Activated CD4-positive, alpha-beta memory T cell treated with anti-CD3 and anti-CD28 coated beads, Interleukin-2, amount 10 ng/mL, durations not matched to agents 7 days and 5 days (primary cell): ENCODE measurements at places on chromosomes 1 and 21.
A peak's percentile ranks its signal among the peaks of the same experiment; 100 is the strongest.

DNA sequence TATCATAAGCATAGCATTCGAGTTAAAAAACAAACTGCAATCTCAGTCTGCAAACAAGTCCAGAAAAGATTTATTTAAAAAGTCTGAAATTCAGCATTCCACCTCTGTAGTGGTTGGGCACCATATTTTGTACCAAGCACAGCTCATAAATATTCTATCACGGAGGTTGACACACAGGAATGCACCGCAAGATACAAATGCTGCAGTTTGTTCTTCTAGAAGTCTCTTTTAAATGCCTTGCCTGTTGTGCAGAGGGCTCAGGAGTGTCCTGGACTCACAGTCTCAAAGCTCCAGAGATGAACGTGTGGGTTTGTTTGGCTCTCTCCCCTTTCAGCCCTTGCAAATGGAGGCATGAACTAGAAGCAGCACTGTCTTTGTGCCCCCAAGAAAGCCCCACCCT lies 212.4 kb upstream of the USP24 start:
- DNase-seq = no peak

DNA sequence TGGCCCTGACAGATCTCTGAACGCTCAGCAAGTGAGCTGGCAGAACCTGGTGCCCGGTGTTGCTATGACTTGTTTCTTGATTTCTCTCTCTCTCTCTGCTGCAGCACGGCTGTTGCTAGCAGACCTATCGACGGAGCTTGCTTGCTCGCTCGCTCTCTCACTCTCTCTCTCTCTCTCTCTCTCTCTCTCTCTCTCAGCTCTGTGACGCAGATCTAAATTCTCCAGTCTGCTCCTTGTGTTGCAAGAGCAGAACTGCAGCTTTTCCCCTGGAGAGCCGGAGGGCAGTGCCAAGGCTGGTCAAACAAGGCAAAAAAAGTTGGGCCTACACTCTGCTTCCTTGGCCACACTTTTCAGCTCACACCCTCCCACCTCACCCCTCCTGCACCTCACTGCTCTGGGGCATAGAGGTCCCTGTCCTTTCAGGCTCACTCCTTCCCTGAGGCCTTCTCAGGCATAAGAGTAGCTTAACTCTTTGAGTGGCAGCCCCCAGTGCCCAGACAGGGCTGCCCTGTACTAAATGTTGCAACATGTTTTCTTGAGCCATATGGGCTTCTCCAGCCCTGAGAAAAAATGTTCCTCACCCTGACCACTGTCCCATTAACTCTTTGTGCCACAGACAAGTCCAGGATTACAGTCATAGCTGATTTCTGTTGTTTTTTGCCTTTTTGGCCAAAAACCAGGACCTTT lies 72.2 kb downstream of the CD46 start:
- DNase-seq = peak; percentile 80

DNA sequence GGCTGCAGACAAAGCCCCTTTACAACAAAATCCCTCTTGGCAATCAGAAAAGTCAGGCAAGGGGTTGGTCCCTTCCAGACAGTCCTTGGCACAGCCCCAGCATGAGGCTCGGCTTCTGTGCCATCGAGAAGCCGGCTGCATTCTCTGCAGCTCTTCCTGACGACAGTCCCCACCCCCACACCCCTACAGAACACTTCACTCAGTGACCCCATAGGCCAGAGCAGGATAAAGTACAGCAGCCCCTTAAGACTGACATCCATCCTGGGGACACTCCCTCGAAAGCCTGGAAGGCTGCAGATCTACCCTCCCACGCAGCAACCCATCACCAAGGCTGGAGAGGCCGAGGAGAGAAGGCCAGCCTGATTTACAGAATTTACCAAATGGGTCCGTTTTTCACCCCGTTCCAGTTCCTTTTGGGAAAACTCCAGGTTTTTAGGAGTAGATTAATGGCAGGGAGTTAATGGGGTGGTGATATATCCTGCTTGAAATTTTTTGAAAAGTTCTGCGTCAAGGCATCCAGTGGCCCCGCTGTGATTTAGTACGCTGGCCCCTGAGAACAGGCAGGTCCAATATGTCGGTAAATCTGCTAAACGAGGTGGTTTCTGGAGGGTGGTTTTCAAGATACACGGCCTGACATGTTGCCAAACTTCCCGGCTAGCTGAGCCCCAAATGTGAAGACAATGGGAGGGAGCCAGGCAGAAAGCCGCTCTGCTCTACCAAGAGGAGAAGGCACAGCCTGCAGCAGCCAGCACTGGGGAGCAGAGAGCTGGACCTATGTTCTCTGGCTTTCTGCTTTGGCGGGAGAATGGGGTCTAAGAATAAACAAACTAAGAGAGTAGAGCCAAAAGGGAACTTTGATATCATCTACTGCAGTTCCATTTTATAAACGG lies 81.7 kb downstream of the SSBP3 start:
- no peak for DNase-seq

GRCh38 chr1:180720753-180721152 lies 88.9 kb downstream of the XPR1 start:
- DNase-seq = no peak

GRCh38 chr1:148310807-148311206 lies 158.7 kb upstream of the NBPF11 start:
- DNase-seq = no peak

DNA sequence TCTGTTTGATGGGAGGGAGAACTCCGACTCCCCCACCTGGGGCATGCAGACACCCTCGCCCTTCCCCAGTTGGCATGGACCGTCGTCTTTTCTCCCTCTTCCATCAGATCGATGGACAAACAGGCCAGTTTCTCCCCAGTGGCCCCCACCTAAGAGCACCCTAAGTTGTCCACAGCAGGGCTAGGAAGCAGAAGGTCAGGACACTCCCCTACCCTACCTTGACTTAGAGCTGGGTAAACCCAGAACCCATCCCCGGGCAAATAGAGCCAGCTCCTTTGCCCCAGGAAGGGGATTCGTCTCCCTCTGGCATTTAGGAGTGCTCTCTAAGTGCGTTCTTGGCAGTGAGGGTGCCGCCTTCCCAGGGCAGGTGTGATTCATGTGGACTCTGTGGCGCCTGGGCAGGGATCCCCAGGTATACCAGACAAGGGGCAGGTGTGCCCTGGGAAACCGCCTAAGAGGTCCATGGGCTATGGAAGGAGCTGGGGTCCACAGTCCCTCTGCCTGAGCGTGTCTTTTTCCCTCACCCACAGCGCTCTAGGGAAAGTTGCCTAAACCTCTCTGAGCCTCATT lies 2.7 kb upstream of the RUNX3 start:
- no peak for DNase-seq

GRCh38 chr1:183058851-183059502 lies 35.8 kb downstream of the LAMC1 start:
- no peak for DNase-seq

- no peak for DNase-seq
Measured at GRCh38 chr1:32684167-32684811, 18.3 kb downstream of the SYNC start.

DNA sequence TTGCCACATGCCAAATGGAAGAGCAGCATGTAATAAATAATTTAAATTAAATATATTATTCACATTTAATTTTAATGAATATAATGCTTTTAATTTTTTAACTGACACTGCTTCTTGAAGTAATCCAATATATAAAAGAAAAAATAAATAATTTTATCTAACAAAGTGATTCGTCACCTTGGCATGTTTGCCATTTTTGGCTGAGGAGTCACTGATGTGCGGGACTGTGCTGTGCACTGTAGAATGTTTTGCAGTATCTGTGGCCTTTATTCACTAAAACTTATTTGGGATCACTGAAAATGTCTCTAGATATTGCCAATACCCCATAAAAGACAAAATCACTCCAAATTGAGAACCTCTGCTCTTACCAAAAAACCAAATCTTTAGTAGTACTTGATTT lies 807.8 kb downstream of the BRINP3 start:
- DNase-seq = no peak

DNA sequence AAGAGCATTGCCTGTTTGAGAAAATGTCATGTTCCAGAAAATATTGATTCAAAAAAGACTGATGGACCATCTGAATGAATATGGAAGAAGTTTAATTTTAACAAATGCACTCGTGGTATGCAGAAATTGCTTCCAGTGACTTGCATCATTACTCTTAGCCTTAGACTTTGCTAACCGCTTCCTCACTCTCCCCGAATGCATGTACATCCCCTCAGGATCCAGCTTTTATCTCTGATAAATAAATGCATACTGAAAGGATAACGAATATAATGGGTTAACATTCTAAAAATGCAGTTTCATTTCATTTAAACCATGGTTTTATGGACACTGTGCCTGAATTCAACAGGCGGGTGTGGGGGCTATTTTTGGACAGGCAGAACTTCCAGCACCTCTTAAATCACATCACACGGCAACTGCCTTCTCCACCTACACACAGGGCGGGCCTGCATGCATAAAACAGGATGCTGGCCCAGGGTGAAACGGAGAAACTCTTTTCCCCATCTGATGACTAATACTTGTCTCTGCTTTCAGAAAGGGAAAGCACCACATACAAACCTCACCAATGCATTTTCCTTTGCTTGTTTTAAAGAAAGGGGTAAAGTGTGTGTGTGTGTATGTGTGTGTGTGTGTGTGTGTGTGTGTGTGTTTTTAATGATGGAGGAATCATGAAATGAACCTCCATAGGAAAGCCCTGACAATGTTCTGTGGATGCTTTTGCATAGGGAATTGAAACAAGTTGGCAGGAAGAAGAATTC lies 48.7 kb downstream of the SPAG17 start:
- DNase-seq = peak; percentile 22

DNA sequence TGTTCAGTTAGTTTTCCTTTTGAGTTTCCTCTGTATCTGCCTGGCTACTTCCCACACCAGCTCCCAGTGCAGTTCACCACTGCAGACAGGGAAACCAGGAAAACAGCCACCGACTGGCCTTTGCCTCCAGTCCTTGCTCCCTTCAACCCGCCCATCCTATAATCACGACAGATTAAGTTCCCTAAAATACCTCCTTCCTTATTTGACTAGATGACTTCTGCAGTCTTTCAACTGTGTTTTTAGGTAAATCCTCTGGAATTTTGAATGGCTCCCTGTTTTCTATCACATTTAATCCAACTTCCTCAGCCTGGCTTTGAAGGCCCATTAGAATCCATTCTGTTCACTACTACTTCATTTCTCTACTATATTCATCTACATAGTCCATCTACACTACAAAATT lies 37.6 kb downstream of the BEND5 start:
- no peak for DNase-seq

DNA sequence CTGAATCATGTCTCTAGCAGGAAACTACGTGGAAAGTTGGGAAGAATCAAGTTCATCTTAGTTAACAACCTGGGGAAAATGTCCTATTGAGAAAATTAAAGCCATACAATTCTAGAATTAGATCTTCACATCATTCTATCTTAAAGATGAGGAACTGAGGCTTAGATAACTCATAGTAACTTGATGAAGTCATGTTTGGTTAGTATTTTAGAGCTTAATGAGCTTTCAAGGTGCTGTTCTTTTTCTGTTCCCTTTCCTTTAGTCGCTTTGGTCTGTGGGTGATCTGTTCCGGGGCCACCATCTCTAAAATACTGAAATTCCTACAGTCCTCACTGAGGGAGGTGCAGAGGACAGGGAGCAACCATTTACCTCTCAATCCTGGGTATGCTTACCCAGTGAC lies 4.3 kb upstream of the GLUL start:
- no peak for DNase-seq

GRCh38 chr1:68181165-68181556 lies 51.2 kb downstream of the WLS start:
- DNase-seq = no peak

- DNase-seq = no peak
Measured at GRCh38 chr1:70509996-70510876, 99.2 kb downstream of the CTH start.

DNA sequence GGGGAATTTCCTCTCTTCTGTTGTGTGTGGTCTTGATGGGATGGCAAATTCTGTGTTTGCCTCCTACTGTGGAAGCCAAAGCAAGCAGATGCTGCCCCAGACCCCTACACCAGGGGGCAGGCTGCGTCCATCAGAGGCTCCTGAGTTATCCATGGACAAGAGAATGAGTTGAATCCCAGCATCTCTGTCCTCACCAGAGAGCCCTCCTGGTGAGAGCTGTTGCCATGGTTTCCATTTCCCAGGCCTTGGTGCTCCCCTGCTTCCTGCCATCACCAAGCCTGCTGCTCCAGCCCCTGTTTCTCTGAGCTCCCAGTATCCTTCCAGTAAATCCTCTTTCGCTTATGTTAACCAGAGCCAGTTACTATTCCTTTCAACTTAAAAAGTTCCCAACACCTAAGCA lies 20.4 kb upstream of the GNG12 start:
- no peak for DNase-seq

- DNase-seq = no peak
Measured at GRCh38 chr1:59638231-59638711, 176.5 kb upstream of the HOOK1 start.

- no peak for DNase-seq
Measured at GRCh38 chr21:43376478-43376882, 50.5 kb downstream of the SIK1 start.

DNA sequence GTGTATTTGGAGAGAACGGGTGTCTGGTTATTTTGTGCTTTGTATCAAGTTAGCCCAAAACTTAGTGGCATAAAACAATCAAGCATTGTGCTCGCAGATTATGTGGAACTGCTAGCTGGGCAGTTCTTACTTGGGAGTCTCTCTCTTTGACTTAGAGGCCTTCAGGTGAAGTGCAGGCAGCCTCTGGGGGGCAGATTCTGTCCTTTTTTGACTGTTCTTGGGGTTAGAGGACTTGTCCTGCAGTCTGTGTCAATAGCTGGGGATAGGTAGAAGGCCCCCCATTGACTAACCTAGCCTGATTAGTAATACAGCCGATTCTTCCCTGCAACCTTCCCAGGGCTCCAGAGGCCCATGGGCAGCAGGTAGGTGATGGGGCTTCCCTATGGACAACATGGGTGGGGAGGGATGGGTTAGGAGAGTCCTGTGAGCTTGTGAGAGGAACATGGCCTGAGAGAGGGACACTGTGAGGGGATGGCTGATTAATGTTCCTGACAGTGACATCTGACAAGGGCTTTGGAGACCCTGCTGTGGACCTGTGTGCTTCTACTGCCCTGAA lies 37.2 kb upstream of the ACOT11 start:
- no peak for DNase-seq

GRCh38 chr1:170720661-170721060 lies 56.7 kb downstream of the PRRX1 start:
- no peak for DNase-seq

- no peak for DNase-seq
Measured at GRCh38 chr1:119226913-119227312, 86.5 kb upstream of the WARS2 start.

- no peak for DNase-seq
Measured at GRCh38 chr1:4062041-4062440, 162.0 kb upstream of the C1orf174 start.

DNA sequence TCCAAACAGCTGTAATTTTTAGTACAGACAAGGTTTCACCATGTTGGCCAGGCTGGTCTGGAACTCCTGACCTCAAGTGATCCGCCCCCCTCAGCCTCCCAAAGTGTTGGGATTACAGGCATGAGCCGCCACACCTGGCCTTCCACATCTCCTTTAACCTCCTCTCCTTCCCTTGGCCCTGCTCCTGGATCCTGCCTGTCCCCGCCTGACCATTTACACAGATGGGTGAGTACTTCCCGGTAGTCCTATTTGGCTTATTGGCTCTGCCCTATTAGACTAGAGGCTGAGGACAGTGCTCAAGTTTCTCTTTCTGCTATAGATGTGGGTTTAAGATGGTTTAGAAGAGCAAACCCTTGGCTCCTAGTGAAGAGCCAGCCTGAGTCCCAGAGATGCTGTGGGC lies 7.1 kb downstream of the PTPN7 start:
- DNase-seq = no peak
